ENCODE measurements at places on chromosomes 4 and X. TPM values are rescaled to one million over a fixed set of nuclear protein-coding genes. Genes with fewer than 3 reads are reported as not detected.

The HSFX3 gene
- not detected for total RNA-seq

The CCNG2 gene
- total RNA-seq, result 25.6 TPM

GRCh38 chr4:53562409-53562808 is 28.9 kb downstream of the LNX1 start:
- H3K36me3 ChIP-seq, result no peaks in the 10 kb centered on the region
- H3K4me1 ChIP-seq, result no peaks in the 10 kb centered on the region
- no peaks in the 10 kb centered on the region for H3K27me3 ChIP-seq
- no peak overlapping the region for H3K4me3 ChIP-seq

- H3K36me3 ChIP-seq, result no peaks in the 10 kb centered on the region
- no peak overlapping the region for H3K4me3 ChIP-seq
- H3K4me1 ChIP-seq, result no peaks in the 10 kb centered on the region
- H3K27ac ChIP-seq, result no peak overlapping the region
- H3K27me3 ChIP-seq, result no peaks in the 10 kb centered on the region
Observed at GRCh38 chr4:99811850-99812249, 4.8 kb upstream of the DAPP1 start.

GRCh38 chr4:48813964-48814363 is 16.9 kb upstream of the OCIAD1 start:
- no peaks in the 10 kb centered on the region for H3K27me3 ChIP-seq
- DNase-seq, result no peak
- H3K27ac ChIP-seq, result no peak overlapping the region
- no peaks in the 10 kb centered on the region for H3K36me3 ChIP-seq
- peaks cover 11% of the 10 kb centered on the region for H3K4me1 ChIP-seq

- no peaks in the 10 kb centered on the region for H3K27me3 ChIP-seq
- H3K27ac ChIP-seq, result no peak overlapping the region
- DNase-seq, result no peak
- no peaks in the 10 kb centered on the region for H3K36me3 ChIP-seq
Observed at GRCh38 chrX:148695255-148695654, 194.8 kb downstream of the AFF2 start.

- H3K4me3 ChIP-seq, result no peak overlapping the region
- DNase-seq, result no peak
- H3K36me3 ChIP-seq, result no peaks in the 10 kb centered on the region
- no peak overlapping the region for H3K27ac ChIP-seq
- H3K27me3 ChIP-seq, result no peaks in the 10 kb centered on the region
Observed at GRCh38 chr4:40648131-40648530, 18.5 kb upstream of the RBM47 start.

DNA sequence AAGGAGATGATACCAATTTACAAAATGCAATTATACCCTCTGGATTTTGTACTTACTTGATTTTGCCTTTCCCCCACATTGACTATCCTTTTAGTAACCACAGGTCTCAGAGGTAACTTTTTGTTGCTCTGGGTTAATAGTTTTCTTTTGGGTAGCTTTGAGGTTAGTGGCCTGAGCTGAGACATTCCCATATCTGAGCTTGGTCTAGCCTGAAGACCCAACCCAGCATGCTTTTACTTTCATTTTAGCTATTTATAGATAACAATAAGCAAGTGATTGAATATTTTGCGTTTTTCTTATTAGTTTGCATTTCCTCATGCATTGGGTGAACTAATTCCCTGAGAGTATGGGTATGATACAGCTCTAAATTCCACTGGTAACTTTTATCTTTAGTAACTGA is 11.8 kb downstream of the HTN1 start:
- H3K4me3 ChIP-seq, result no peak overlapping the region
- H3K27ac ChIP-seq, result no peak overlapping the region
- H3K4me1 ChIP-seq, result peaks cover 12% of the 10 kb centered on the region
- DNase-seq, result no peak

GRCh38 chr4:14965071-14965470 is 37.2 kb upstream of the CPEB2 start:
- no peak for DNase-seq
- H3K36me3 ChIP-seq, result no peaks in the 10 kb centered on the region
- no peak overlapping the region for H3K27ac ChIP-seq
- H3K27me3 ChIP-seq, result no peaks in the 10 kb centered on the region
- H3K4me3 ChIP-seq, result no peak overlapping the region
